ENCODE measurements at places on chromosomes 7 and 10. TPM values are rescaled to one million over a fixed set of nuclear protein-coding genes. Genes with fewer than 3 reads are reported as not detected.

Gene IDI2
- total RNA-seq, result not detected

Gene NYAP1
- 0.74 TPM for total RNA-seq

Gene FFAR4
- total RNA-seq, result 0.13 TPM

Gene ECD
- total RNA-seq, result 21.2 TPM

Gene LBX1
- total RNA-seq, result not detected

Gene NRG3
- 0.80 TPM for total RNA-seq

Gene GIGYF1
- total RNA-seq, result 8.3 TPM

Gene CREB5
- 0.90 TPM for total RNA-seq

Gene AKR1D1
- 247 TPM for total RNA-seq

GRCh38 chr10:28496481-28496961 lies 36.4 kb upstream of the WAC start:
- H3K4me1 ChIP-seq, result no peaks in the 10 kb centered on the region
- no peaks in the 10 kb centered on the region for H3K27me3 ChIP-seq
- H3K4me3 ChIP-seq, result no peak overlapping the region
- H3K27ac ChIP-seq, result no peak overlapping the region

- no peak for DNase-seq
- H3K27me3 ChIP-seq, result no peaks in the 10 kb centered on the region
Measured at GRCh38 chr7:28046035-28046434, 134.6 kb downstream of the JAZF1 start.

- H3K27me3 ChIP-seq, result no peaks in the 10 kb centered on the region
- no peaks in the 10 kb centered on the region for H3K36me3 ChIP-seq
- H3K27ac ChIP-seq, result no peak overlapping the region
- no peak overlapping the region for H3K4me3 ChIP-seq
- no peaks in the 10 kb centered on the region for H3K4me1 ChIP-seq
- DNase-seq, result no peak
Measured at GRCh38 chr7:131800531-131800930, 244.1 kb upstream of the PODXL start.

DNA sequence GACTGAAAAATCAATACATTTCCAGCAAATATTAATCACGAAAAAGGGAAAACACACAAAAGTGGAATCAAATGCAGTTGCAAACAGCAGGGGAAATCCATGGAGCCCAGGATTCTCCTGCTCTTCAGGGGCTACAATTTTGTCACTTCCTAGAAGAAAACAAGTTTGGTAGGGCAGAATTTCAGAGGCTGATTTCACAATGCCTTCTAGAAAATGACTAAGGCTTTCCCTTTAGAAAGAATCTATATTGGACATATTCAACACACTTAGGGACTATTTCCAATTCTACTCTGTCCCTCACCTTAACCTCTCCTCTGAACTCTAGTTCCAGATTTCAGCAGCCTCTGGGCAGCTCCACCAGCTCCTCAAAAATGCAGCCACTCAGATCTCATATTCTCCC lies 111.3 kb downstream of the HECTD2 start:
- no peak overlapping the region for H3K27ac ChIP-seq
- no peaks in the 10 kb centered on the region for H3K27me3 ChIP-seq
- no peak for DNase-seq
- peaks cover 17% of the 10 kb centered on the region for H3K4me1 ChIP-seq
- no peaks in the 10 kb centered on the region for H3K36me3 ChIP-seq
- no peak overlapping the region for H3K4me3 ChIP-seq

- no peak for DNase-seq
- no peaks in the 10 kb centered on the region for H3K27me3 ChIP-seq
- no peak overlapping the region for H3K27ac ChIP-seq
Measured at GRCh38 chr10:48804740-48805182, 120.1 kb downstream of the WDFY4 start.

DNA sequence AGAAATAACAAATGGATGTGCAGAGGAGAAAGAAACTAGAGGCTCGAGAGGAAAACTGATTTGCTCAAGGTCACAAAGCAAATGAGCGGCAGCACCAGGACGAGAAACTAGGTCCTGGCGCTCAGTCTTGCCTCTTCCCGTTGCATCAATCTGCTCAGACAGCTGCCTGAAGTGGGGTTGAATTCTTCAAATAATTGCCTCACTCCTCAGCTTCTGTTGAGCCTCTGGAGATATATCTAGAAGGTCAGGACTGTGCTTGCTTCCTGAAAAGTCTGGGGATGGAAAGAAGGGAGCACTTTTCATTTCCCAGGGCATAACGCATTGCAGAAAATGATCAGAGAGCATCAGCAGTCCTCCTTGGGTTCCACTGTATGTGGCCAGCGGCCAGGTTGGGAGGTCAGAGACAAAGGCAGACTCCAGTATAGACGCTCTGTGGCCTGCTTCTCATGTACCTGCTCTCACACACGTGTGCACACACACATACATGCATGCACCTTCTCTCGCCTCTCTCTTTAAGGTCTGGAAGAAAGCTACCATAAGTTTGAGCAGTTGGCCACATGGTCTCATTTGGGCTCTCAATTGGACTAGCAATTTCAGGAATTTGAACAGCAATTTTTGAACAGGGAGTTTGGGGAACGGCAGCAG lies 83.7 kb upstream of the DUSP5 start:
- no peak for DNase-seq
- H3K27me3 ChIP-seq, result no peaks in the 10 kb centered on the region
- no peak overlapping the region for H3K4me3 ChIP-seq
- H3K4me1 ChIP-seq, result no peaks in the 10 kb centered on the region

DNA sequence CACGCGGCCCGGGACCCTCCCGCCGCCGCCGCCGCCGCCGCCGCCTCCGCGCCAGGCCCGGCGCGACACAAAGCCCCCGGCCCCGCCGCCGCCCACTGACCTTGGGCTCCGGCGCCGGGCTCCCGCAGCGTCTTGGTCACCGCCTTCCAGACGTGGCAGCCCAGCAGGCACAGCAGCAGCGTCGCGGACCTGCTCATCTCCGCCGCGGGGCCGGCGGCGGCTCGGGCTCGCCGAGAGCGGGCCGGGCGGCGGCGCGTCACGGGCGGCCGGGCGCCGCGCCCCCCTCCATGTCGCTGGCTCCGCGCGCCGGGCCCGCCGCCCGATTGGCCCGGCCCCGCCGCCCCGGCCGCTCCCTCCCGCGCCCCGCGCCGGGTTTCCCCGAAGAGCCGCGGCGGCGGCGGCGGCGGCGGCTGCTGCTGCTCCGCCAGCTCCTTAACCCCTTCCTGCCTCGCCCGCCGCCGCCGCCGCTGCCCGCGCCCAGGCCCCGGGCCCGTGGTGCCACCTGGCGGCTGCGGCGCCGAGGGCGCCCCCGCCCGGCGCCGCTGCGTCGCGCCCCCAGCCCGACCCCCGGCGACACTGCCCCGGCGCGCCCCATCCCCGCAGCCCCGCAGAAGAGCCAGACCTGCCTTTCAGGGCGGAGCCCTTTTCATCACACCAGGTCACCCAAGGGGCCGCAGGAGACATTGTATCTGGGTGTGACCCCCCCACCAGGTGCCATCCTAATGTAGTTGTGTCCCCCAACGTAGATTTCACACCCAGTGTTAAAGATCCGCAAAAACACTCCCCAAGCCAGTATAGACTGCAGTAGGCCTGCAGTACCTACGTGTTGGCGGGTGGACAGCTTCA lies at the start of gene FAM171A1:
TSS of gene FAM171A1 (minus strand) at position 434 of the 846 bp plus-strand sequence. CDS start at position 197, 237 bp downstream.
- peak within 1 kb of the TSS; percentile 62 for H3K4me3 ChIP-seq
- peak; percentile 68 for DNase-seq
- H3K4me1 ChIP-seq, result no peaks in the 10 kb centered on the region
- peak within 1 kb of the TSS; percentile 55 for H3K27ac ChIP-seq
- H3K27me3 ChIP-seq, result no peaks in the 10 kb centered on the region
- no peaks in the 10 kb centered on the region for H3K36me3 ChIP-seq

- H3K4me3 ChIP-seq, result no peak overlapping the region
- DNase-seq, result no peak
- no peaks in the 10 kb centered on the region for H3K27me3 ChIP-seq
- H3K27ac ChIP-seq, result no peak overlapping the region
- no peaks in the 10 kb centered on the region for H3K36me3 ChIP-seq
Measured at GRCh38 chr10:4704034-4704545, 121.9 kb upstream of the AKR1E2 start.

DNA sequence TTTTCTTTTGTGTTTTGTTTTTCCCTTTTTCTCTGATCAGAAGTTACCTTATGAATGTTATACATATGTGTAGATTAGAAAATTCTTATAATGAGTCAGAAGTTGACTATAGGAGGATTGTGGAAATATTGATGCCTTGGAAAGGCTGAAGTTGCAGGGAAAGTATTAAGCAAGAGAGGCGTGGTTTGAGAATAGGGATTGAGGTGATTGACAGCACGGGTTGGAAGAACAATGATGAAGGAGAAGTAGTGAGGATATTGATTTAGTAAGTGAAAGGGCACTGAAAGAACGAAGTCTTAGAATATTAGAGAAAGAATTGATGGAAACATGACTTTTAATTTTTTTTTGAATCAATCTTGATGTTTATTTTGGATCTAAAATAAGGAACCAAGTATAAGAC lies 176.0 kb downstream of the EXOC4 start:
- H3K27me3 ChIP-seq, result no peaks in the 10 kb centered on the region
- H3K36me3 ChIP-seq, result no peaks in the 10 kb centered on the region
- H3K4me1 ChIP-seq, result no peaks in the 10 kb centered on the region
- H3K4me3 ChIP-seq, result no peak overlapping the region
- no peak for DNase-seq
- H3K27ac ChIP-seq, result no peak overlapping the region

- no peaks in the 10 kb centered on the region for H3K4me1 ChIP-seq
- H3K27me3 ChIP-seq, result no peaks in the 10 kb centered on the region
- H3K36me3 ChIP-seq, result peaks cover 24% of the 10 kb centered on the region
- no peak for DNase-seq
- H3K27ac ChIP-seq, result no peak overlapping the region
- no peak overlapping the region for H3K4me3 ChIP-seq
Measured at GRCh38 chr10:24501056-24501711, 222.5 kb downstream of the ARHGAP21 start.

DNA sequence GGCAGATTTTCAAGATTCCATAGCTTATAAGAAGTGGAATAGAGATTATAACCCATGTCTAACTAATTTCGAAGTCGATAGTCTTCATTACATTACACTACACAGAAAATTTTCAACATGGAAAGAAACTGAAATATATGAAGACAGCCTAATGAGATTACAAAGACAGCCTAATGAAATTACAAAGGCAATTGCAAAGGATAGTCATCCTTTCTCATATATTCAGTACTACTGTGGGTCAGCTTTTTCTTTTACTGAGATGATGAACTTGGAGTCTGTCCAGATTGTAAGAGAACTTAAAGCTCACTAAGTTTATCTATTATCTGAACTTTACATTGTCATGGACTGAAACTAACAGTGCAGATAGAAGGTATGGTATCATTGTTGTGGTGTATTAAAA lies 304.4 kb upstream of the MBL2 start:
- no peak overlapping the region for H3K27ac ChIP-seq
- no peak for DNase-seq
- no peaks in the 10 kb centered on the region for H3K27me3 ChIP-seq
- H3K4me3 ChIP-seq, result no peak overlapping the region
- no peaks in the 10 kb centered on the region for H3K36me3 ChIP-seq

DNA sequence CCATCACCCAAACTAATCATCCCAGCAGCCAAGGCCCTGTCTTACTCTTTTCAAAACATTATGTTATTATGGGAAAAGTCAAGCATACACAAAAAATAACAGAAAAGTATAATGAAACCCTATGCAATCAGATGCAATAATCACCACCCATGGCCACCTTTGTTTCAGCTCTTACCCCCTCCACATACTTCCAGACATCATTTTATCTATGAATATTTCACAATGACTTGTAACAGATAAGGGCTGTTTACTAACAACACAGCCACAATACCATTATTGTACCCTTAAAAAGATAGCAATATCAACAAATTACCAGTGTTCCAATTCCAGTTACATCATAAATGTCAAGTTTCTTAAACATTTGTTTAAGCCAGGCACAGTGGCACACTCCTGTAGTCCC lies 35.2 kb downstream of the AIFM2 start:
- no peak overlapping the region for H3K4me3 ChIP-seq
- no peaks in the 10 kb centered on the region for H3K4me1 ChIP-seq
- no peak for DNase-seq
- H3K27ac ChIP-seq, result no peak overlapping the region

DNA sequence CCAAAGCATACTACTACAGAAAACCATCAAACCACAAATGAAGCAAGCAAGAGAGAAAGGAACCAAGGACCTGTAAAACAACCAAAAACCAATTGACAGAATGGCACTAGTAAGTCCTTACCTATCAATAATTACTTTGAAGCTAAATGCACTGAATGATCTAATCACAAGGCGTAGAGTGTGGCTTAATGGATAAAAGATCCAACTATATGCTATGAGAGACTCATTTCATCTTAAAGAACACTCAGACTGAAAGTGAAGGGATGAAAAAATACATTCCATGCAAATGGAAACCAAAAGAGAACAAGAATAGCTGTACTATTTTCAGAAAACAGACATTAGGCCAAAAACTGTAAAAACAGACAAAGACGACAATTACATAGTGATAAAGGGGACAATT lies 70.7 kb downstream of the CRPPA start:
- H3K27me3 ChIP-seq, result no peaks in the 10 kb centered on the region
- H3K4me1 ChIP-seq, result no peaks in the 10 kb centered on the region
- H3K27ac ChIP-seq, result no peak overlapping the region
- no peak overlapping the region for H3K4me3 ChIP-seq

Measured in right lobe of liver (tissue), 6 donors.